Inflammatory macrophage treated with lipopolysaccharide for 4 hours (primary cell): ENCODE measurements at places on chromosomes 2 and 18.

- no peak for DNase-seq
Observed at GRCh38 chr2:10387033-10387432, 61.1 kb downstream of the ODC1 start.

GRCh38 chr2:130370490-130370889, 14.6 kb downstream of the PTPN18 start:
- DNase-seq = no peak

GRCh38 chr2:26457251-26457666, 20.7 kb downstream of the OTOF start:
- DNase-seq = no peak

GRCh38 chr2:16170675-16171424, 230.5 kb downstream of the MYCN start:
- DNase-seq = no peak

DNA sequence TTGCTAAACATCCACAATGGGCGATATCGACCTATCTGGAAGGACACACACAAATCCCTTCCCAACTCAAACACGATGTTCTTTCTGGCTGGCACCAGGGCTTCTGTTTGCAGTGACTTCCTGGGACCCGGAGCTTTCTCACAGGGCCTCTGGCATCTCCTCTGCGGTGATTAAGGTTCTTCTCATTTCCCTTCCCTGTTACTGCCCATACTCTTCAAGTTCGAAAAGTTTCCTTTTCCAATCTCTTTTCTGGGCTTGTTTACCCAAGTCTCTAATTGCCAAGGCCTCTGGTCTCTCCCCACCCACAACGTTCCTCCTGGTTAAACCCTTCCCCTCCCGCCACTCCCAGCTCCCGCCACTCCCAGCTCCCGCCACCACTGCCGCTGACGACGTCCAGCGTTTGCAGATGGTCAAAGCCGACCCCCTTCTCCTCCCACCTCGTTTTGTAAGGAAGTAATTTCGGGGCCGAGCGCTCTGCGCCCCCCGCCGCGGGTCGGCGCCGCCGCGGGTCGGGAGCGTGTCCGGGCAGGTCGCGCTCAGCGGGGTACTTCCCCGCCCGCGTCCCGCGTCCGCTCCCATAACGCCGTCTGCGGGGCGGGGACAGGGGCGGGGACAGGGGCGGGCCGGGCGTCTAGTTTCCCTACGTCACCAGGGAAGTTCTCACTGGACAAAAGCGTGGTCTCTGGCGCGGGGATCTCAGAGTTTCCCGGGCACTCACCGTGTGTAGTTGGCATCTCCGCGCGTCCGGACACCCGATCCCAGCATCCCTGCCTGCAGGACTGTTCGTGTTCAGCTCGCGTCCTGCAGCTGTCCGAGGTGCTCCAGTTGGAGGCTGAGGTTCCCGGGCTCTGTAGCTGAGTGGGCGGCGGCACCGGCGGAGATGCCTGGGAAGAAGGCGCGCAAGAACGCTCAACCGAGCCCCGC, at the start of gene PMAIP1:
Gene PMAIP1, plus strand, starts transcription at position 699 of the 924 bp plus-strand sequence. Its CDS starts 182 bp downstream, at position 881.
- peak; percentile 94 for DNase-seq

- DNase-seq = peak; percentile 30
Observed at GRCh38 chr2:224377751-224378700, 23.9 kb downstream of the FAM124B start.

- peak; percentile 74 for DNase-seq
Observed at GRCh38 chr2:145411493-145411892, 891.6 kb upstream of the ZEB2 start.

- DNase-seq = no peak
Observed at GRCh38 chr18:13511961-13512577, 214.3 kb downstream of the FAM210A start.
